ENCODE measurements at places on chromosomes 7 and 10.
A peak's percentile ranks its signal among the peaks of the same experiment; 100 is the strongest.

DNA sequence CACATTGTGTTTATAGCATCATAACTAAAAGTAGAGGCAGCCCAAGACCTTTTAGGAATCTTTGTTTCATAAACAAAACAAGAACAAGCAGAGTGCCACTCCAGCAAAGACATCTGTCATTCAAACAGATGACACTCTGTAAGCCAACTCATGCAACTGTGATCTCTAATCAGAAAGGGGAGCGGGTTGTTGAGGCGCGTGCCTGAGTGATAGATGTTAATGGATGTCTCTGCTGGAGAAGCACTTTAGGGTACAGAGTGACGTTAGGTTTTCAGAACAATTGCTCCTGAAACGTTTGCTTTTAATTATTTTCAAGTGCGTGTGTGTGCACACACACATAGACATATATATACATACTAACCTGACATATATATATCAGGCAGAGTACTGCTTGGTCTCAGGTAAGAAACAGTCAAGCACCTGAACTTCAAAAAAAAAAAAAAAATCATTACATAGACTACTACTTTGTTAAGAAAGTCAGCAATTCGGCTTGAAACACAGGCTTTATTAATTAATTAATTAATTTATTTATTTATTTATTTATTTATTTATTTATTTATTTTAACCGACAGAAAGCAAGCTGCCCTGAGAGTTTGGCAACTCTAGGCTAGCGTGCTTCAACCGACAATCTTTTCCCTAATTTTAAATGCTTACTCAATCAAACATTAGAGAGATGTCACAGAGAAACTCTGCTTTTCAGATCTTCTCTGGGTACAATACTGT lies 109.1 kb downstream of the POU6F2 start:
- no peak for DNase-seq

GRCh38 chr10:6396652-6397051 lies 183.4 kb downstream of the PRKCQ start:
- DNase-seq, result no peak

GRCh38 chr7:46932676-46933424 lies 649.1 kb downstream of the TNS3 start:
- DNase-seq, result no peak

DNA sequence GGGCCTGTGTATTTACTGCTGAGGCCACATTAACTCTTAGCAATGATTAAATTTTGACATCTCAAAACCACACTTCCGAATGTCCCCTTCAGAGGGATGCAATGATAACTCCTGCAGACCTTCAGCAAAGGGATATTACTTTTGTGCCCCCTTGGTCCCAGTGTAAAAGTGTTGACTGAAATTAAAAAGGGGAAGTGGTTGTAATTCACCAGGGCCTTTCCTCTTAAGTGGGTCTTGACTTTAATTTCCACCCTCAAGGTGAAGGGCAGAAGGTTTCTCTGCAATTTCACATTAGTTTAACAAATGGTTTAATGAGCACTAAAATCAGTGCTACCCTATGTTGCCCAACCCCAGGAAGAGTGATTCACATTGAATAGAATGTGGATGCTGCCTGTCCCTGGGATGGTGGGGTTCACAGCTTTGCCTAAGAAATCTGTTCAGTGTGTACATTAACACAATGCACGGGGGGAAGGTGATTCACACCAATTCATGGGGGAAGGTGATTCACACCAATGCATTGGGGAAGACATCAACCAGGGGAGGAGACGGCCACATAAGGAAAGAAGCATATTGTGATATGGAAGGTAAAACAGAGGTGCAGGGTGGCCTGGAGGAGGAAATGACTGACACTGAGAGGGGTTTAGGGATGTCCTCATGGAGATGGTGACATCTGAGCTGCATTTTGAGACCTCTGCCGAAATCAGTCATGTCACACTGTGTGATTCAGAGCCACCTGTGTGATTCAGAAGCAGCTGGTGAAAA lies 19.4 kb upstream of the TNS3 start:
- no peak for DNase-seq

GRCh38 chr10:87094373-87095235 lies at the start of the genes GLUD1 and SHLD2:
TSS of gene GLUD1 (minus strand) at chr10:87094843. CDS start at chr10:87094769, 74 bp downstream.
TSS of gene SHLD2 (plus strand) at chr10:87095206. CDS start at chr10:87151355, 56,149 bp downstream.
- DNase-seq, result peak; percentile 90

DNA sequence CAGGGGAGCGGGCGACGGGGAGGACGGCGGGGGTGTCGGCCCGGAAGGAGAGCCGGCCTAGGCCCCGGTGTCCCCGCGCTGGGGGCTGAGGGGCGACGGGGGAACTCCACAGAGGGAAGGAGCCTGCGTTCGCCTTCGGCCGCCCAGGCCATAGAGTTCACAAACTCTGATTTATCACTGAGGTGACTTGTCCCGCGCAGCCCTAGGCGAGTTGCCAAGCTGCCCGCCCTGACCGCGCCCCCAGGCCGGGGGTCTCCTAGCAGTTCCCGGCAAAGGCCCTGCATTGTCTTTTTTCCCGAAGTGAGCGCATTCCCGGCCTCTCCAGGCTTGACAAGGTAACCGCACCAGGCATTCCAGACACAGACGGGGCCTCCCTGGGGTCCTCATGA lies 2.9 kb upstream of the NKX6-2 start:
- no peak for DNase-seq

- DNase-seq, result no peak
Observed at GRCh38 chr10:100614429-100615095, 78.8 kb downstream of the HIF1AN start.

GRCh38 chr10:14383266-14383665 lies 52.5 kb upstream of the FRMD4A start:
- no peak for DNase-seq

DNA sequence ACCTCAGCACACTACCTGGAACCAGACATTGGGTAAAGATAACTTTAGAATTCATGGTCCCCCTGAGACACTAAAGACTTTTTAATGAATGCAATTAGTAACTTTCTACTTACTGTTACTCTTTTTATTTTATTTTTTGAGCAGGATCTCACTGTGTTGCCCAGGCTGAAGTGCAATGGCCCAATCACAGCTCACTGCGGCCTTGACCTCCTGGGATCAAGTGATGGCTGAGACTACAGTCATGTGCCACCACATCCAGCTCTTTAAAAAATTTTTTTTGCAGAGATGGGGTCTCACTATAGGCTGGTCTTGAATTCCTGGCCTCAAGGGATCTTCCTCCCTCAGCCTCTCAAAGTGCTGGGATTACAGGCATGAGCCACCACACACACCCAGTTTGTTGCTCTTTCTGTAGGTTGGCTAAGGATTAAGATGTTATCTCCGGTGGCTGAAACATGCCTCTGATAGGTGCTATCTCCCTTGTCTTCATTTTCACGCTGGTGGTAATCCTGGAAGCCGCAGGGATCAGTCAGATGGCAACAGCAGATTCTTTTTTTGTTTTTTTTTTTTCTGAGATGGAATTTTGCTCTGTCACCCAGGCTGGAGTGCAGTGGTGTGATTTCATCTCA lies 128.3 kb downstream of the TCF7L2 start:
- DNase-seq, result no peak

DNA sequence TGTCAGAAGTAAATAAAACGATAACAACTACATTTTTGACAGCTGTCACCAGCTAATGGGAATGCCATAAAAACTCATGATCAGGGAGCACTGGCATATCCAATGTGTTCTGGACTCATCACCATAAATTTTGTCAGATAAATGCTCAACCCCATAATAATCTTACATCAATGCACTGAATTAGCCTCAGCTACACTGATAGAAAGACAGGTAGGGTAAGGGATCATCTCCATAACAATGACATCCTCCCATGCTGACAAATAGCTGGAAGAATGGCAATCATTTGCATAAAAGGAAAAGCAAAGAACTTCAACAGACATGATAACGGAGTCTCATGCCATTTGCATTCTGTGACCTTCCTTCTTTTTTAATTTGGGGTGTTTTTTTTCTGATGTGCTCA lies 352.8 kb upstream of the PFKP start:
- DNase-seq, result no peak

GRCh38 chr10:3639546-3639945 lies 145.5 kb downstream of the KLF6 start:
- DNase-seq, result no peak

GRCh38 chr10:27447540-27447939 lies 56.6 kb upstream of the RAB18 start:
- DNase-seq, result no peak

GRCh38 chr10:67763499-67764011 lies 67.6 kb upstream of the CTNNA3 start:
- peak; percentile 68 for DNase-seq

- DNase-seq, result no peak
Observed at GRCh38 chr10:122221958-122222357, 49.1 kb upstream of the BTBD16 start.

GRCh38 chr7:14233076-14233867 lies 243.8 kb upstream of the ETV1 start:
- no peak for DNase-seq

DNA sequence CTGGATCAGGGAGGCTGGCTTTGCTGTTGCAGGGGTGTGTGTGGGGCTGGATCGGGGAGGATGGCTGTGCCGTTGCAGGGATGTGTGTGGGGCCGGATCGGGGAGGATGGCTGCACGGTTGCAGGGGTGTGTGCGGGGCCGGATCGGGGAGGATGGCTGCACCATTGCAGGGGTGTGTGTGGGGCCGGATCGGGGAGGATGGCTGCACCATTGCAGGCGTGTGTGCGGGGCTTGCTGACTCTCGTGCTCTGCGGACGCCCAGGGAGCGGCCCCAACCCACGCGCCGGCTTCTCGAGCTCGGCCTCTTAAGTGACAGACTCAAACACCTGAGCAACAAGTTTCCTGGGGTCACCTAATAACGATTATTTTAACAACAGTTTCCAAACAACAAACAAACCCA lies 518.2 kb downstream of the DNAJB6 start:
- no peak for DNase-seq

- no peak for DNase-seq
Observed at GRCh38 chr10:112365014-112365432, 8.9 kb upstream of the ACSL5 start.

GRCh38 chr7:31893365-31893764 lies 176.8 kb downstream of the PDE1C start:
- DNase-seq, result no peak

GRCh38 chr7:50310361-50310760 lies 5.8 kb downstream of the IKZF1 start:
- DNase-seq, result no peak

DNA sequence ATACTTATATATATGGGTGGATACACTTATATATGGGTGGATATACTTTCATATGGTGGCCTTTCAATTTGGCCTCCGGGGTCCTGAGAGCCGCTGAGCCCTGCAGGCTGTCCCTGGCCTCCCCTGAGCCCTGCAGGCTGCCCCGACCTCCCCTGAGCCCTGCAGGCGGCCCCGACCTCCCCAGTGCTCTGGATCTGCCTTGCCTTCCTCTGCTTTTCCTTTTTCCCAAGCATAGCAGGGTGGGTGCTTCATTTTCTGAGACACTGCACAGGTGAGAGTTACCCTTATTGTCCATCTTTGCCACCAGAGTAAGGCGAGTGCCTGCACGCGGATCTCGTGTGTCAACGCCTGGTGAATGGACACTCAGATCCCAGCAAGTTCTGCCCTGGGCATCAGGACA lies 106.6 kb downstream of the VIPR2 start:
- DNase-seq, result no peak

DNA sequence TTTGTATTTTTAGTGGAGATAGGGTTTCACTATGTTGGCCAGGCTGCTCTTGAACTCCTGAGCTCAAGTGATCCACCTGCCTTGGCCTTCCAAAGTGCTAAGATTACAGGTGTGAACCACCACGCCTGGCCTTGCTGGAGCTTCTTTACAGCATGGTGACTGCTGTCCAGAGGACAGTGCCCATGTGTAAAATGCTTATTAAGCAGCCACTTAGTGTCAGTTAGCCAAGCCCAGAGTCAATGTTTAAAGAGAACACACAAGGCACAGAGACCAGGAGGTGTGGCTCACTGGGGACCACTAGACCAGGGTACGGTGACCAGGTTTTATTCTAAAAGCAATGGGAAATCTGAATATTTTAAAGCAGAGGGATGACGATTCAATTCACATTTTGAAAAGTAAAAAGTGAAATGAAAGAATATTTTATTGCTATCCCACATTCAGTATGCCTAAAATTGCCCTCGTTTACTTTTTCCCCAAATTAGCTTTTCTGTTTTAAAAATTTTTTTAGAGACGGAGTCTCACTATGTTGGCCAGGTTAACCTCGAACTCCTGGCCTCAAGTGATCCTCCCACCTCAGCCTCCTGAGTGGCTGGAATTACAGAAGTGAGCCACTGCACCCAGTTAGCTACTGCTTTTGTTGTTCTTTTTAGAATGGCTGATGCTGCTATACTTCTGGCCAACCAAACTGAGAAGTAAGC lies 172.8 kb downstream of the NRP1 start:
- DNase-seq, result no peak

GRCh38 chr10:6136215-6137201 lies 47.7 kb downstream of the RBM17 start:
- no peak for DNase-seq

- no peak for DNase-seq
Observed at GRCh38 chr7:115410434-115410820, 488.5 kb downstream of the MDFIC start.

- peak; percentile 49 for DNase-seq
Observed at GRCh38 chr7:33062023-33062781, at the start of gene NT5C3A. TSS of gene NT5C3A (minus strand) at chr7:33062776. CDS start at chr7:33062705, 71 bp downstream.

GRCh38 chr10:28317760-28318159 lies 14.9 kb upstream of the MPP7 start:
- no peak for DNase-seq
